Esophagus mucosa (tissue), 1 donor: ENCODE measurements at places on chromosomes 2 and 18.
A peak's percentile ranks its signal among the peaks of the same experiment; 100 is the strongest.

- peak; percentile 62 for ATAC-seq
Observed at GRCh38 chr2:27638037-27638637, 9.3 kb downstream of the GPN1 start.

DNA sequence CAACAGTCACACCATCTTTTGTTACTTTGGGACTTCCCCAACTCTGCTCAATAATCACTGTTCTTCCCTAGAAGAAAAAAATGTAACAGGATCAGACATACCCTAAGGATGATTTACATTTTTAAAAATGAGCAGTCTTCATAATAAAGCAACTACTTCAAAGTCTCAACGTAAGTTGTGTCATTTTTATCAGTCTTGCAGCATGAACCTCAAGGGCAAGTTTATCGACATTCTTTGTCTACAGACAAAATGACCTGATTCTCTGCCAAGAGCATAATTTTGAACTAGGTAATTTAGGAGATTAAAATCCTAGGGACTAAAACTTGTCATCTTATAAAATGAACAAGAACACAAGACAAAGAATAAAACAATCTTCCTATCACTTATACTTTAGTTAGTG is 2.3 kb downstream of the HSPD1 start:
- no peak for ATAC-seq

- no peak for ATAC-seq
Observed at GRCh38 chr2:222058819-222059445, 239.9 kb downstream of the PAX3 start.

GRCh38 chr2:108436976-108437375 is 12.0 kb upstream of the GCC2 start:
- no peak for ATAC-seq

GRCh38 chr2:150011161-150011730 is 423.7 kb upstream of the MMADHC start:
- no peak for ATAC-seq

DNA sequence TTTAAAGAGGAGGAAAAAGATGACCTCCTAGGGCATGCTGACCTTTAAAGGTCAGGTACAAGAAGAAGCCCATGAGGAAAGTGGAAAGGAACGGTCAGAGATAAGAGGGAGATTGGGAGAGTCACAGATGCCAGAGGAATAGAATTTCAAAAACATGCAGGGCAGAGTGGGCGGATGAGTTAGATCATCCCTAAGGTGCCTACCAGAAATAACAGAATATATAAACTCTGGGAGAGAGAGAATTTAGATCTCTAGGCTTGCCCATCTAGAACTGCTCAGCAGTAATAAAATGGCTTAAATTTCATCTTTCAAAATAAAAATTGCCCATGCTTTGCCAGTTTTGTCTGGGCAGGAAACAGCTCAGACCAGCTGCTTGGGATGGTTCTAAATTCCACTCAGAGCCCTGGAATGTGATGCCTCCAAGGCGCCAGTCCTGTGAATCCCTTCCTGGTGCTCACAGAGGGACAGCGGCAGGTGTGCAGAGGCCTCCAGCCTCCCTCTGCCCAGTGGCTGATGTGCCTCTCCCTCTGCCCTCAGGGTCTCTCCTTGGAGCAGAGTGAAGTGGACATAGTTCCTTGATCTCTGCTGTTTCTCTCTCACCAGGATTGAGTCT is 130.9 kb downstream of the ANTXR1 start:
- no peak for ATAC-seq

GRCh38 chr18:36821681-36822080 is 7.1 kb downstream of the TPGS2 start:
- ATAC-seq = no peak
